ENCODE measurements at places on chromosomes 12 and 14.

GRCh38 chr12:75970310-75970709 is 61.3 kb downstream of the PHLDA1 start:
- DNase-seq: peak; percentile 37

DNA sequence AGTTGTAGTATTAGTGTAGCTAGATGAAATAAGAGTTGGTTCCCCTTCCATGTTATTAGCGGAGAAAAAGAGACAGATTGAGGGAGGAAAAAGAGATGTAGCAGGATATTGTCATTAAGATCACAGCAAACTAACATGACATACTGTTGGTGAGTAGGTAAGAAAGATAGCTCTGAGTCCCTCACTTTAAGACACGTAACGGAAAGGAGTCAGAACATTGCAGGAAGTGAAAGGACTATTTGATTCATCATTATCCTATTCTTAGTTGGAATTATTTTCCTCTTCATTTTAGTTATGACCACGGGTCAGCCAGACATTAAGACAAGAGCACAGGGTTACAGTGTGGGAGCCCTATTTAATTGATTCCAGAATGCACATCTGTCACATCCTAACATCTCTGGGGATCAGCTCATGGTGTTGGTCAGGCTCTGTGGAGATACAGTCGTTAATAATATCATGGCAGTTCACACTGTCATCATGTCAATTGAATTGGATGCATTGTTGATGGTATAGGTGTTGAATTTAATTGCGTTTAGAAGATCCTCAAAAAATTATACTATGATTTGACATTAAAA is 55.0 kb downstream of the TMX1 start:
- no peak for DNase-seq

DNA sequence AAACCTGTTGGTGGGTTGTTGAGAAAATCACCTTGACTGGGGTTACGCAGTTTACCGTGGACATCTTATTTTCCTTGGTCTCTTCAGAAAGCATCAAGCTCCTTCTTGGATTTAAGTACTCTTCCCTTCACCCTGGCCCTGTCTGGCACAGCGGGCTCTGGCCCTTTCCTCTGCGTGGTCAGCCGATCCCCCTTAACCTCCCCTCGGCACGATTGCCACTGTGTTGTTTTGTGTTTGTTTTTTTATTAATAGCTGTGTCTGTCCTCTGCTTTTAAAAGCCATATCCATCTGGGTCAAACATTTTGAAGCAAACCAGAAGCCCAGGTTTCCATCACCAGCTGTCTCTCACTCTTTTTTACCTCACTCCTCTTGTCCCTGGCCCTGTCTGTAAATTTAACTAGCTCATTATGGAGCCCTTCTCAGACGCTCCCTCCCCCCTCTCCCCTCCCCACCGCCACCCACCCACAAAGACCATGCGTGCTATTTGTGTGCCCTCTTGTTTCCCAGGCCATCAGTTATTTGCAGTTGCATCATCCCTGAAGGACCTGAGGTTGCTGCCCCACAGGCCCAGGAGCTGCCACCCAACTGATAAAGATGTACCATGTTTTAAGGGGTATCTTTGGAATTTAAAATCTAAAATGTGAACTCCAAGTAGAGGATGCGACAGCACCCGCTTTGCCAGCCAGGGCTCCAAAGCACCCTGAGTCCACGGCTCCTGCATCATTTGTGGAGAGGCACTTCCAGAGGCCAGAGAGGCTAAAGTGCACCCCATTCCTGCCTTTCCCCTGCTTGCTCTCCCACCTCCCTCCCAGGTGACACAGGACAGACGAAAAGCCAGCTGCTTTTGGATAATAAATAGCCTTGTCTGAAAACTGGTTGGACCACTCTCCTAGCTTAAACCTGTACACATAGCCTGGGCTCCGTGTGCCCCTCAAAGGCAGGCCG is 3.9 kb downstream of the BCL11B start:
- DNase-seq: no peak

DNA sequence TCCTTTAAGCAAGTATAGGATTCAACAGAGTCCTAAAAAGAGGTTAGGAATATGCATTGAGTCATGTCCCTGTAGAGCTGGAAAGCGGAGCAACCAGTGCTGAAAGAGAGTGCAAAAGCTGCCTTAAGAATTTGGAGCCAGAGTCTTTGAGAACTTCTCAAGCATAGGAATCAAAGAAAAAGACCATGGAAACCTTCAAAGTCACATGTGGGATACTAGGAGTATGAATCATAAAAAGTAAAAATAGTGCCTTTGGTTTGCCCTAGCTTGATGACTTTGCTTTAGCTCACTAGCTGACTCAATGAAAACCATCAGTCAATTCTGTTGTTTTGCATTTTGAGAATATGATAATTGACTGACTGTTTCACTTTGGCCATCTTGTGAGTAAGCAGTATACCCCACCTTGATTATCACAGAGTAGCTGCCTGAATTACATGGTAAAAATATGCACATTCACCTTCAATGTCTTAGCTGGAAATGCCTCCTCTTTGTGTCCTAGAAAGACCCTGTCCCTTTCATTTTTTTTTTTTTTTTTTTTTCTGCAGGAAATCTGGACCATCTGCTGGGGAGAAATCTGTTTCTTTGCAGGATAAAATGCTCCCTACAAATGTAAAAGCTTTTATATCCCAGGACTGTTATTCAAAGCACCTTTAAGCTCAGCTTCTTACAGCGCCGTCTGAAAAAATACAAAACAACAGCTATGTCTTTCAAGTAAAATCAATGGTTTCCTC is 248.6 kb upstream of the KRR1 start:
- DNase-seq: peak; percentile 76

- DNase-seq: no peak
Observed at GRCh38 chr12:99917711-99918402, 66.9 kb downstream of the ANKS1B start.

DNA sequence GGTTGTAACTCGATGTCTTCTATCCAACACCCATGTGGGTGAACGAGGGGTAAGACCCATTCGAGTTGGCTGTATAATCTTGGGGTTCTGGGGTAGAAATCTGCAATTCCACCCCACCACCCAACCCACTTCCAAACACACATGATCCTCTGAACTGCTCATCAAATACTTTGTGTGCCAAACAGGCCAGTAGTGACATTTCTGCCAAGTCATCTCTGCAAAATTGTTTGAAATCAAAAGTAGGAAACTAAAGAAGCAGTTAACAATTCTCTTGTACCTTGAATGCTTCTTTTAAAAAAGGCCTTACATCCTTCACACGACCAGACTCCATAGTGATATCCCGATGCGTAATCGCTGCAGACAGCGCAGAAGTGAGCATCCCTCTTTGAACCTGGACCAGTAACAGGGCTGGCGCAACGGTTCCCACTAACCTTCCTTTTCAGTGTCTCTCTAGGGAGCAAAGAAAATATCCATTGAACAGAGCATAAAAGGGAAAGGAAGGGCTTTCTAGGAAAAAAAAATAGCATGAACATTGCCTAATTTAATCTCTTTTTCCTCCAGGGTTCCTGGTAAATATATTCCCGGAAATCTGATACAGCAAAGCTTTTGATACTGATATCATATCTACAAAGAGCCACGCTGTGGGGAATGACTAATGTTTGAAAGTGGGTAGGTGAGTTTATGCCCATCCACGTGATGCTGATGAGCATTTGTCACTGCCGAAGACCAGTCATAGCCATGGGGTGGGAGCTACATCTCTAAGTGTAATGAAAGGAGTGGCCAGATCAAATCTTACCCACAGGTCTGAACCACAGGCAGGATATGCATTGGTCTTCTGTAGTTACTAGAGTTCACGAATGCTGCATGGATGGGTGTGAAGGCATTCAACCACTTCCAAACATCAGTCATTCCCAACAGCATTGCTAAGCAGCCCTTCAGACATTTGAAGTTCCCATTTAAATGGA is 14.2 kb downstream of the ESR2 start:
- DNase-seq: peak; percentile 59

DNA sequence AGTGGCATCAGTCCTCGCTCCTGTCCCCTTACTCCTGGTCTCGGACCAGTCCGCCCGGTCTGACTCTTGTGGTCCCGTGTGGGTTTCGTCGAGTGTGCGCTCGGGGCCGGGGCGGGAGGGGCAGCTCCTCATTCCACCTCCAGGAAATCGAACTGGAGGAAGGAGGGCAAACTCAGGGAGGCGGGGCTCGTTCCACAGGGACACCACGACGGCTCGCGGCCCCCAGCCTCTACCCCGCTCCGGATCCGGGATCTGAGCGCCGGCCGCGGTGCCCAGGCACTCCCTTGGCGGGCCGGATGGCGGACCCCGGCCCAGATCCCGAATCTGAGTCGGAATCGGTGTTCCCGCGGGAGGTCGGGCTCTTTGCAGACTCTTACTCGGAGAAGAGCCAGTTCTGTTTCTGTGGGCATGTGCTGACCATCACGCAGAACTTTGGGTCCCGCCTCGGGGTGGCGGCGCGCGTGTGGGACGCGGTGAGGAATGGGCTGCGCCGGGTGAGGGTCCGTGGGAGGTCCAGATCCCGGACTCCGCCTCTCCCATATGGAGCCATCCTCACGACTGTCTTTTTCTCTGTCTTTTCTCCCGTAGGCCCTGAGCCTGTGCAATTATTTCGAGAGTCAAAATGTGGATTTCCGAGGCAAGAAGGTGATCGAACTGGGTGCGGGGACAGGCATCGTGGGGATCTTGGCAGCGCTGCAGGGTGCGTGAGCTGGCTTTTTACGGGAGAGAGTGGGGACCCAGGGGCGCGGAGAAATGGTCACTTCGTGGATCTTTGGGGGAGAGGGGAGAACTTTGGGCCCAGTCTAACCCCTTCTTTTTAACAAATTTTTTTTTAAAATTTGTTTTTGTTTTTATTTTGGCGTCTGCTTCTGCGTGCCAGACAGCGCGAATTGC is at the start of gene EEF1AKMT3:
TSS of gene EEF1AKMT3 (plus strand) at position 186 of the 894 bp plus-strand sequence. CDS start at position 297, 111 bp downstream.
- DNase-seq: peak; percentile 57

DNA sequence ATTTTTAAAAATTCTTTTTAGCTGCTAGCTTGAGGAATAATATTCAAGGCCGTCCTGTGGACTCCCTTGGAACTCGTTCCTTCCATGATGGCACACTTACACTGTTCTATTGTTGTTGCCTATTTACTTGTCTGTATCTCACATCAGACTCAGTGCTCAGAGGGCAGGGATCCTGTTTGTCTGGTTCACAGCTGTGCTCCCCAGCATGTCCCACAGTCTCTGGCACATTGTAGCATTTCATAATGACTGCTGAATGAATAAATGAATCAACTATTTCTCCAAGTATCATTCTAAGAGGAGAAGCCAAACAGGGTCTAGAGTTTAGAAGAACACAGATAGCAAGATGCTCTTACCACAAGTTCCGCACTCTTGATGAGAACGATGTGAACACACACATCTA is 48.0 kb downstream of the NTN4 start:
- DNase-seq: no peak

- DNase-seq: no peak
Observed at GRCh38 chr12:112568641-112569040, 149.9 kb downstream of the PTPN11 start.

GRCh38 chr12:113369391-113369985 is 11.1 kb downstream of the PLBD2 start:
- no peak for DNase-seq

DNA sequence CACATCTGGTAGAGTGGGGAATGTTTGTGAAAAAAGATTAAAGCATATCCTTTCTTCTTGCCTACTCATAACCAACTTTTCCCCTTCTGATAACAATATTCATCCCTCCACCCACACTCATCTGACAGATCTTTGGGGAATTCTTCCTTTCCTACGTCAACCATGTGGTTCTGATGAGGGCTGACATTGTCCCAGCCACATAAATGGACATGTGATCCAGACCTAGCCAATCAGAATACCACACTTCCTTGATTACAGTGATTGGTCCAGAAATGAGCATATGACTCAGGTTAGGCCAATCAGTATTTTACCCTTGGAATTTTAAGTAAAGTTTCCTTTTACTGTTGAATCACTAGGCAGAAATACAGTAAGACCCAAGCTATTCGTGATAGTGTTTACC is 58.9 kb downstream of the GPR65 start:
- no peak for DNase-seq

DNA sequence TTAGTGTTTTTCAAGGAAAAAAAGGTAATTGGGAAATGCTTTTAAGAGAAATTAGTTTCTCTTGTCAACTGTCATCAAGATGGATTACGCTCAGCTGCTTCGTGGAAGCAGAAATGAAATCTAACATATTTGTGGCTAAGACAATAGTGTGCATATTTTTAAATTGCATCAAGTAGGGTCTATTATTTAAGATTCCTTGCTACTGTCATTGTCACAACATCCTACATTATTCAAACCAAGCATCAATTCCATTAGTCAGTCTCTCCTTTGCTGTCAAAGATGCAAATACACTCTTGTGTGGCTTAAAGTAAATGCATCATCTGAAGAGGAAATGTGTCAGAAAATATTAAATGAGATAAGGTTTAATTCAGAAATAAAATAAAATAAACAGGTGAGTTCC is 1277.6 kb upstream of the SEL1L start:
- no peak for DNase-seq

DNA sequence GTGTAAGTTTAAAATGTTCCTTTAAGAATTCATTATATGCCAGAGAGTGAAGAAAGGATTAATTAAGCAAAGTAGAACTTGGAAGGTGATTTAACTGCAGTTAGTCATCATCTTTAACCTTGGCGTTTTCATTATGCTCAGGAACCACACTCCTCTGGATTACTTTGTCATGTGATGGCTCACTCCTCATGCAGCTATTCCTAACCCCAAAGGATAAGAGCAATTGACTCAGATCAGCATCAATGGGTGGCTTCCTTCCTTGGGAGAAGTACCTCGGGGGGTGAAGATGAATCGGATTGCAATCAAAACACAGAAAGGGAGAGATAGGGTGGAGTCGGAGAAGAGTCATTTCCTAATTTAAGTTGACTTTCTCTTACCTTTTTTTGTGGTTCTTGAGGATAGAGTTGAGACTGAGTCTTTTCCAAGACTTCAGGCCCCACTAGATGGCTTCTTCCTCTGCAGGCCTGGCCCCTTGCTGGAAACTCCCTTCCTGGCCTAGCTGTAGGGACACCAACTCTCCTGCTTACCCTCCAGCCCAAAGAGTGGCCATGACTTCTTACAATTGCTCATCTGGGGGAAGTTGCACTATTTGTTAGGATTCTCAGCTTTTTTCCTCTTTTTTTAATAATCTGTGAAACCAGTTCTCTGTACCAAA is 238.6 kb upstream of the DDHD1 start:
- peak; percentile 78 for DNase-seq

GRCh38 chr12:32102234-32102633 is 4.4 kb upstream of the BICD1 start:
- DNase-seq: peak; percentile 19

DNA sequence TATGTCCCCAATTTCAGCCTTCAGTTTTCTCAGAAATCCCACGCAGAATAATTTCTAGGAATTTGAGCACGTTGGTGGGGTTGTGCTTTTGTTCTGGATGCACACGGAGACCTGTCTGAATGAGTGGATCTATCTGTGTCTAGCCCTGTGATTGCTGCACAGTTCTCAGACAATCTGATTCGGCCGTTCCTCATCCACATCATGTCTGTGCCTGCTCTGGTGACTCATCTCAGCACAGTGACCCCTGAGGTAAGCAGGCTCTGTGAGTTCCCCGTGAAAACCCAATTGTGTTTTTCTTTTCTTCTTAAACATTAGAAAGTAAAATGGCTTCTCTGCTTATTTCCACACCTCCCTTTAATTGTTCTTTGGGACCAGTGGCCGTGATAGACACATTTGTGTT is 20.2 kb downstream of the UBE3B start:
- DNase-seq: no peak

Measured in NCI-H226 (cell line).